ENCODE measurements at places on chromosomes 16 and 17.

GRCh38 chr16:47258874-47259461, 115.2 kb upstream of the NETO2 start:
- DNase-seq = no peak

DNA sequence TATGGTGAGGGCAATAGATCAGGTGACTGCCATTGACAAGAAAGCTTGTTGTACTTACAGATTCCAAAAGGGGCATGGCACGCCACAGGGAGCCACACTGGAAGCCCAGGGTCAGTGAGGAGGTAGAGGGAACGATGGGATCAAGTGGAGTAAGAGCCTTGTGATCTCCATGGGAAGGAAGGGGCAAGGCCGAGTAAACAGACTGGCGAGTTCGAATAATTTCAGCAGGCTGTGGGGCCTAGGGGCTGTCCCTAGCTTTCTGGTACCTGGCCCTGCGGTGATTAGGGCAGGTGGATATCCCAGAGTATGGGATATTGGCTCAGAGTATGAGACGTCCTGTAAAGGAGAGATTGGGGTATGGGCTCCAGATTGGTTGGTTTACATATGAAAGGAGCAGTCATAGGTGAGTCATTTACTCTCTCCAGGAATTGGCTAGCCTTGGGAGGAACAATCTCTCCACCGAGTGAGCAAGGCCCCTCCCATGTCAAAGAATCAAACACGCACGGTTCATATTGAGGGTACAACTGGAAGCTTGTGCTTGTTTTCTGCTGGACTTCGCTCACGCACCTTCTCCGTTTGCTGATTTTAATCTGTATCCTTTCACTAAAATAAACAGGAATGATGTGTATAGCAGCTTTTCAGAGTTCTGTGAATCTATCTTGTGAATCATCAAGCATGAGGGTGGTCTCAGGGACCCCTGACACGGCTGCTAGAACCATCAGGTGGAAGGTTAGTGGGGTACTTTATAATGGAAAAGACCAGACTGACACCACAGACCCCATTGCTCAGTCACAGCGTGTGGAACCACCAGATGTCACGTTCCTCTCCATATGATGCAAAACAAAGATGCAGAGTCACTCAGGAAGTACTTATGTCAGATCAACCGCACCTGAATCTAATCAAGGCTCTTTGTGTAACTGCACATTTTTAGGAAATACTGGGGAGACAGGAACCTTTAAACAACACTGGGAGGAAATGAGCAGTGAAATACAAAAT, 27.9 kb downstream of the GABARAPL2 start:
- peak; percentile 28 for DNase-seq

- DNase-seq = peak; percentile 19
Observed at GRCh38 chr17:61007980-61008379, 330.3 kb downstream of the BCAS3 start.

- DNase-seq = peak; percentile 54
Observed at GRCh38 chr17:61314368-61315078, 85.1 kb upstream of the TBX2 start.

GRCh38 chr16:81266680-81267095, 28.2 kb downstream of the BCO1 start:
- DNase-seq = no peak

DNA sequence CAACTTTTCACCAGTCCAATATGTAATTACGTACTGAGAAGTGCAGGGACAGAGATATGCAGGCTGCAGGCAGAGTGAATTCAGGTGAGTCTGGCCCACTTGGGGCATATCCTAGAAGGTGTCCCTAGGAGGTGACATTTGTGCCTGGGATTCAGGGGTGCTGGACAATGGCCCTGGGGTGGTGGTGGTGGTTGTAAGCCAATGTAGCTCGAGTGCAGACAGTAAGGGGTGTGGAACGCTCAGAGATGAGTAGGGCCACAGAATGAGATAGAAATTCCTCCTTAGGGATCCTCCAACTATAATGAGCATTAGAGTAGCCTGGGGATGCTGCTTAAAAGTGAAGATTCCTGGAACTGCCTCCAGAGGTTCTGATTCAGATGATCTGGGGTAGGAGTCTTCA, 221.7 kb upstream of the MPHOSPH6 start:
- DNase-seq = no peak

Measured in adrenal gland (tissue), 19 donors.